ENCODE measurements at places on chromosomes 7 and 10. TPM values are rescaled to one million over a fixed set of nuclear protein-coding genes. Genes with fewer than 3 reads are reported as not detected.
A peak's percentile ranks its signal among the peaks of the same experiment; 100 is the strongest.

Gene CNPY4
- total RNA-seq: 11.0 TPM

DNA sequence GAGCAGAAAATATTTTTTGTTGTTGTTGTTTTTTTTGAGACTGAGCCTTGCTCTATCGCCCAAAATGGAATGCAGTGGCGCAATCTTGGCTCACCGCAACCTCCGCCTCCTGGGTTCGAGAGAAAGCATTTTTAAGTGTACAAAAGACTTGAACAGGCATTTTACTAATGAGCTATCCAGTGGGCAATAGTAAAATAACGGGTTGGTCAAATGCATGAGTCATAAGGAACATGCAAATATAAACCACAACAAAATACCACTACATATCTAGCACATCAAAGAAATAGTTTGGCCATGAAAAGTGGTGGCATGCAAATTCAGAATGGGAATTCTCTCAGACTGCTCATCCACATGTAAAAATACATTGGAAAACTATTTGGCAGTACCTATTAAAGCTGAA lies 71.7 kb upstream of the TMEM106B start:
- no peak for DNase-seq

GRCh38 chr10:113108194-113108835 lies 158.3 kb downstream of the TCF7L2 start:
- DNase-seq: peak; percentile 63

Gene PTN
- total RNA-seq: not detected

DNA sequence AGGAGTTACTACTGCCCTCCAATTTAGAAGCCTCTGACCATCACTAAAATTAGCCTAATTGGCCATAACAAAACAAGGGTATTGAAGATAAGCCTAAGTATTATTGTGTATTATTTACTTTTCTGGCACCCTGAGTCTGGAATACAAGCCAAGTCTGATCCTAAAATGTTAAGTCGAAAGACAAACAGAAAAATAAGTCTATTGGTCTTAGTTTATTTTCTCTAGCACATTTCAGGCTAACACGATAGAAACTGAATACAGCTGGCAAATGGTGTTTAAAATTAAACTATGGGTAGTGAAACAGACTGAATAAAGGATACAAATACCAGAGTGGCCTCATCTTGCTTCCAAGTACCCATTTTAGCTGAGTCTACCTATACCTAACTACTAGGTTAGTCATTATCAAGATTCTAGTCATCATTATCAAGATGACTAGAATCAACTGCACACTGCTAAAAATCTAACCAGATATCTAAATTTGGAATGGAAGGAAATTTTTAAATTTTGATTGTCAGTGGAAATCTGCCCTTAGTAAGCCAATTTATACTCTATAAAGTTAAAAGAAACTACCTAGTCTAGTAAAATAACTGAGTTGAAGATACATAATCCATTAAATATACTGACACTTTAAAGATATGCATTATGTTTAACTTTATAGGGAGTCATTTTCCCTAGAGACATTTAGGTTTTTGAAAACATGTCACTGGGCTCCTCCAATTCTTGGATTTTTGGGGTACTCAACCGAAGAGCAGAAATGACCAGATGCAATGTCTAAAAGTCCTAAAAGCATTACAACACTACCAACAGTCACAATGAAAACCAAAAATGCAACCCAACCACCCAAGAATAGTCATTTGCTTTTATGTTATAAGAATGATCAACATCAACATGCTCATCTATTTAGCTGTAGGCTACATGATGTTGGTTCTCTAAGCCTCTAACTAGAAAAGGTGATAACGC lies 80.9 kb downstream of the NT5C2 start:
- DNase-seq: no peak

GRCh38 chr10:9848278-9848677 lies 1169.4 kb upstream of the CELF2 start:
- no peak for DNase-seq

GRCh38 chr7:21041666-21042065 lies 255.0 kb upstream of the SP8 start:
- no peak for DNase-seq

GRCh38 chr7:122652876-122653275 lies 46.0 kb downstream of the RNF133 start:
- DNase-seq: no peak

Gene THSD7A
- not detected for total RNA-seq

Gene CUBN
- 0.25 TPM for total RNA-seq
